Stimulated activated CD4-positive, alpha-beta T cell treated with anti-CD3 and anti-CD28 coated beads, TNF-alpha, amount 100 ng/mL, for 1 hour (primary cell): ENCODE measurements at places on chromosomes 12 and 14.

- DNase-seq = no peak
Measured at GRCh38 chr14:34160619-34161018, 209.7 kb upstream of the EGLN3 start.

- no peak for DNase-seq
Measured at GRCh38 chr12:104276273-104277131, 27.0 kb upstream of the EID3 start.

DNA sequence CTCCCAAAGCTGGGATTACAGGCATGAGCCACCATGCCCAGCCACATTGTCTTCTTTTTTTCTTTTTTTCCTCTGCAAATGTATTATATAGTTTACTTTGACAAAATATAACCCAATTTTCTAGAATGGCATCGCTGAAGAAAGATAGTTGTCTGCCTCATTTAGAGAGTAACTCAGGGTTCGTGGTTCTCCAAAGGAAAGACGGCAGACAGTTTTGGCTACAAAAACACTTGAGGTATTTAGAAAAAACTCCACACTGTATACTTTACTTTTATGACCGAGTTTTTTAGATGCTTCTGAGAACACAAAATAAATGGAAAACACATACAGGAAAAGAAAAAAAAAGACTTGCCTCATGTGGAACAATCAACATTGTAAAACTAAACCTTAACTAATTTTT, 369.1 kb upstream of the ATP2B1 start:
- no peak for DNase-seq

GRCh38 chr12:25866586-25867378, 91.7 kb upstream of the RASSF8 start:
- DNase-seq = no peak

DNA sequence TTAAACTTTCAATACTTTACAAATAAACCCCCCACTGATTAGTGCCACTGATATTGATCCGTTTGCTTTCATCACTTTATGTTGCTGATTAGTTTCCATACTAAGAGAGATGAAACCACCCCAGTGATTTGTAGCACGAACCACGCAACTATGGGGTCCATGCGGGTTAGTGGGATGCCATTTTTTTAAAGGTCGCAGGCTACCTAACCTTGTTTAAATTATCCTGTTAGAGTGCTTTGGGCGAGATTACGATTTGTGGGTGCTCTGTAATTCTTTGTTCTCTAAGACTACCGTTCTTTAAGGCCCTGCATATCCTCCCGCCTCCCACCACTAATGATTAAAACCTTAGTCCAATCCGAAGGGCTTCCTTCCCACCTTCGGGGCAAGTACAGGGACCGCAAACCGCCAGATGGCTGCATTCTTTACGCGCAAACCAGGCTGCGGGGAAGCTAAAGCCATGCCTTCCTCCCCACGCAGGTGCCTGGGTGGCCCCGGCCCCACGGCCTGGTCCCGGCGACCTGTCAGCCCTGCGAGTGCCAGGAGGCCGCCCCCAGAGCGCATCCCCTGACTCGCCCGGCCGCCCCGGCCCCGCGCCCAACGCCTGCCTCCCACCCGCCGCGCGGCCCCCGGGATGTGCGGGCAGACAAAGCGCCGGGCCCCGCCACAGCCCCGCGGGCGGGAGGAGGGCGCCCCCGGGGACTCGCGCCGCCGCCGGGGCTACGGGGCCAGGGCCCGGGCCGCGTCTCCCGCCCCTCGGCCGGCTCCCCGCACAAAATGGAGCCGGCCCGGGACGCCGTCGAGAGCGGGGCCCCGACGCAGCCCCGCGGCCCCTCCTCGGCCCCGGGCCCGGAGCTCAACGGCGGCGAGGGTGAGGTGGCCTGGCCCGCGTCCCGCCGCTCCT, 759 bp downstream of the NFYB start:
- peak; percentile 35 for DNase-seq

DNA sequence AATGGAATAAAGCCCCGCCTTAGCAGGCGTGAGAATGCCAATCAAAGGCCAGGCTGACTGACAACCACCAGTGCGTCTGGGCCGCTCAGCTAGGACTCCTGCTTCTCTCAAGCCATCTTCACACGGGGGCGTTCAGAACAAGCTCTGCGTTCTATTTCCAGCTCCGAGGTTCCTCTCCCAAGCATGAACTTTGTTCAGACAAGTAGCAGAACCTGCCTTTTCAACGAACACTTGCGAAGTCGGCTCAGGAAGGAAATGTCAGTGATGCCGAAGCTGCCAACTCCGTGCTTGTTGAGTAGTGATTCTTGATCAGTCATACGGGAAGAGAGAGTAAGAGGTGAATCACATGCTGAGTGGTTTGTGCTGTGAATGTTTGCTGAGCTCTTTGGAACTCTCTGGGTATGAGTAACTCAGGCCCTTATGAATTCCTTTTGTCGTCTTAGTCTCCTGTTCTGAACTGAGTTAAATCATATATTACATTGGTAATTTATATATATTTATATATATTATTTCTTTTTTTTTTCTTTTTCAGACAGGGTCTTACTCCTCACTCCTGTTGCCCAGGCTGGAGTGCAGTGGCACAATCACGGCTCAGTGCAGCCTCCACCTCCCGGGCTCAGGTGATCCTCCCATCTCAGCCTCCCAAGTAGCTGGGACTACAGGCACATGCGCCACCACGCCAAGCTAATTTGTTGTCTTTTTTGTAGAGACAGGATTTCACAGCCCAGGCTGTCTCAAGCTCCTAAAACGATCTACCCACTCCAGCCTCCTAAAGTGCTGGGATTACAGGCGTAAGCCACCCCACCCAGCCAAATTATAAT, 29.4 kb upstream of the BCL7A start:
- DNase-seq = peak; percentile 32

DNA sequence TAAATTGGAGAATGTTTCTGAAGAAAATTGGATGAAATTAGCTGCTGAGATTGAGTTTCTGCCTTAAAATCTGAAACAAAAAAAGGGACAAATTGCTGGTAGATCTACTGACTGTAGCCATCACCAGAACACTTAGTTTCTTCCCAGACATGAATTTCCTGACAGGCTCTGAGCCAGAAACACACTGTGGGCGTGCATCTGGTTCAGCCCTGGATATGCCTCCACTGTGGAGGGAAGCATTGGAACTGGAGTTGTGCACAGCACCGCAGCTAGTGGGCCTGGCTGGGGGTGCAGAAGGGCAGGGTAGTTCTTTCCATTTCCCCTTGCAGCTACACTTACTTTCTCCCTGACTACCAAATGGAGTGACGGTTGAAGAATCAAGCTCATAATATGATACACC, 31.2 kb downstream of the CREBL2 start:
- DNase-seq = no peak

DNA sequence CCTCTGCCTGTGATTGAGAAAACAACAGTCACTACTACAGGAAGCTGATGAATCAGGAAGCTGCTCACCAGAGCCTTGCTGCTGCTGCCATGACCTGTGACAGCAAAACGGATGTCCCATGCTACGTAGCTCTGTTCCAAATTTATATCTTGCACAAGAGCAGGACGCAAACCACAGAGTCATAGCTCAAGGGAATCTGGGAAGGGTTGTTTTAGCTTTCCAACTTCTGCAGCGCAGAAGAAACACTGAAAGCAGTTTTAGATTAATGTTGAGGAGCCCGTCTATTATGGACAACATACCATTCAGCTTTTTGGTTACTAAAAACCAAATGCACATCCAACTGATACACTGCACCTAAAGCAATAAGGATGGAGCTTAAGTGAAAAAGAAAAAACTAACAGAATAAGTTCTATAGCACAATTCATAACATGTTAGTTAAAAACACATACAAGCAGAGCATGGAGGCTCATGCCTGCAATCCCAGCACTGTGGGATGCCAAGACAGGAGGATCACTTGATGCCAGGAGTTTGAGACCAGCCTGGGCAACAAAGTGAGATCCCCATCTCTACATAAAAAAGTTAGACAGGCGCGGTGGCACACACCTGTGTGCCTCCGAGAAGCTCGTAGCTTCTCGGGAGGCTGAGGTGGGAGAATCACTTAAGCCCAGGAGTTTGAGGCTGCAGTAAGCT, 1.7 kb upstream of the ANKRD33 start:
- DNase-seq = no peak

DNA sequence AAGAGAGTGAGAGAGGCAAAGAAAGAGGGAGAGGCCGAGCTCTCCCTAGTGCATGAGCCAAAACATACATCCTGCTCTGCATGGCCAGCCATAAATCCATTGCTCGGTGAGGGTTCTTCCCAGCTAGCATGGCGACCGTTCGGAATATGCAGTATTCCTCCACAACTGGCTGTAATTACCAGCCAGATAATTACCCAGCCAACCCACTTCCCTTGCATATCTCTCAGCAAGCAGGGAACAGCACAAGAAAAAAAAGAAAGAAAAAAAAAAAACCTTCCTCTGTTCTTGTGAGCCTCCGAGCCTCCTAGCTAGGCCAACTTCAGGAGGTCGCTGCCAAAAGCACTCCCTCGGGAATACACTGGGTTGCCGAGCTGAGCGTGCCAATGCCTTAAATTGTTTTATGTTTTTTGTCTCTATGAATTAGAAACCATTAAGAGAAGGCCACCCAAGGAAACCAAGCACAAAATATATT, 567.9 kb downstream of the MED13L start:
- no peak for DNase-seq

DNA sequence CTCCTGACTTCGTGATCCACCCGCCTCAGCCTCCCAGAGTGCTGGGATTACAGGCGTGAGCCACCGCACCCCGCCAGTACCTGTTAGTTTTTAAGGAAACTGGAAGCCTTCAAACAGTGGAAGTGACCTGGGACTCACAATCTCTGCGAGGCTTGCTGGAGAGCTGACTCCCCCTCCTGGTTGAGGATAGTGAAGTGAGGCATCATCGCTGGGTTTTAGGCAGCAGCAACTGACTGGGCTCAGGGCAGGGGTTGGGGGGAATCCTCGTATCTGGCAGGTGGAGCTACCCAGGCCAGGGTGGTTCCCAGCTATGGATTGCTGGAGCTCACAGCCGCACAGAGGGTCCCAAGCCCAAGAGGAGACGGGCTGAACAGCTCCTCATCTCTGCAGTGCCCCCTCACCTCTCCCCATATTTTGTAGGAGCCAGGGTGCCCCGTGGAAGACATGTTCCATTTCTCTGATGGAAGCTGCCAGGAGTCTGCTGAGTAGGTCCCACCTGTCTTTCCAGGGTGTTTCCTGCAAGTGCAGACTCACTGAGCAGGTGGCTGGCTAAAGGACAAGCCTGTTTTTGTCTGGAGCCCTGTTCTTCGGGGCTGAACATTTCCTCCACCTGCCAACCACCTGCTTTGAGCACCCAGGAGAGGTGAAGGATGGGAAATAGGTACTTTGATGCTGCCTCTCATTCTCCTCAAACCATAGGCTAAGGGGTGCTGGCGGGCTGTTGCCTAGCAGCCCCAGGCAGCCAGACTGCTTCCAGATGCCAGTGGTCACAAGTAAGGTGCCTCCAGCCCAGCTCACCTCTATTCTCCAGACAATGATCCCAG, 3.1 kb downstream of the AVIL start:
- no peak for DNase-seq

DNA sequence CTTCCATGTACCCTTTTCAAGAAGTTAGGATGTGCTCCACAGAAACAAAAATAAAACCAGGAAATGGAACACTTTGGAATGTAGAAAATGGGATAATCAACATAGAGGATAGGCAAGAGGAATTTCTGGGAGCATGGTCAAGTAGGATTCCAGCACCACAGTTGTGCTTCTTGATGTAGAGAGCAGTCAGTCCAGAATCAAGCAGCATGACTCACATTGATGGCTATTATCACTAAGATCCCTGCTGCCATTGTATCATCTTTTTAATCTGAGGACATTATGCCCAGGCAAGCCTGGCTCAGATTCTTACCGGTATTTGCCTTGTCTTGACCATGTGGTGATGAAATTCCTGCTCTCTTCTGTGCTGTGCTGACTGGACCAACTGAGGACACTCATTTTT, 5.7 kb downstream of the ETFRF1 start:
- no peak for DNase-seq

- DNase-seq = no peak
Measured at GRCh38 chr12:92656911-92657310, 45.9 kb upstream of the PLEKHG7 start.
